ENCODE measurements at places on chromosomes 7 and 10.

- DNase-seq, result no peak
These were observed 248.5 kb upstream of the GRB10 start for GRCh38 chr7:51031216-51031615.

DNA sequence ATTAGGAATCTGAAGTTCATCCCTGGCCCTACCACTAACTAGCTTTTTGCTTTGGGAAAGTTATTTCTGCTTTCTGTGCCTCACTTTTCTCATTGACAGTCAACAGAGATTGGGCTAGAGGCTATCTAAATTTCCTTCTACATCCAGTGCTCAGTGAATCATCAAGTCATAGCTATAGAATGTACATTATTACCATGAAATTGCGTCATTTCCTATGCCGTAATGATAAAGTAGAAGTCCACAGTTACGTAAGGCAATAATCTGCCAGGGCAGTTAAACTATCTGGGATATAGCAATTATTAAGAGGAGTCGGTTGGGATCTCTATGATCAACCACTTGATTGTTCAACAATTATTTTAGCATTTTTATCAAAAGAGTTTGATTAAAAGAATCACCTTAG is 64.4 kb downstream of the ITGB8 start:
- no peak for DNase-seq

DNA sequence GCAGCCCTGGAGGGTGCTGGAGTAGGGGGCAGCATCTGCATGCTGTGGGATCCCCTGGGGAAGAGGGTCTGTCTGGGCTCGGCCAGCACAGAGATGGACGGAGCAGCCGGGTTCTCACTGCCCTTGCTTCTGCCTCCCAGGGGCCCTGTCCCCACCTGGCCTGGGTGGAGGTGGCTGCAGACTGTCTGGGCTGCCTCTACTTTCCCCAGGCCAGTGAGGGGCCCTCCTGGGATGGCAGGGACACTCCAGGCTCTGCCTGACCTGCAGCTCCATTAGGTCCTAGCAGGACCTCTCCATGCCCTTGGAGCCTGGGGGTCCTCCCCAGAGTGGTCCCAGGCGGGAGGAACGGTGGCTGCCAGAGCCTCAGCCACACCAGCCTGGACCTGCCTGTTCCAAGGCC is 63.7 kb downstream of the PWWP2B start:
- no peak for DNase-seq

DNA sequence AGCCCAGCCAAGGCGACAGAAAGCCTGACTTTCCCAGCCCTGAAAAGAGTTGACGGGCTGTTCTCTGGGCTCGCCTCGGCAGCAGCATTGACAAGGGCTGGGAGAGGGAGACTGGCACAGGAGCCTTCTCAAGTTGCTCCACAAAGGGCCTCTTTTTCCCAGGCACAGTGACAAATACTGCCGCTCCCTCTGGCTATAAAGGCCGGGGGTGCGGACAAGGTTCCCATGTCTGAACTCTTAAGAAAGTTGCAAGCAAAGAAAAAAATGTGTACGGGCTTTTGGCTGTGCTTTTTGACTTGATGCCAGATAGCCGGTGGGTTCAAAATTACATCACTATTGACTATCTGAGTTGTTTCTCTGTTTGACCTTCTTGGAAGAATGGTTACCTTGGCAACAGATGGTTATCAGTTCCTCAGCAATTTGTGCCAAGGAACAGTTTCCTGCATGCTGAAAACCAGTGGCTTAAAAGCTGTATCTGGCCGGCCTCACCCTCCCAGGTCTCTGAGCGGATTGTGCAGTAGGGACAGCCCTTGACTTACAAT is 115.9 kb upstream of the EEPD1 start:
- DNase-seq, result peak; percentile 83

DNA sequence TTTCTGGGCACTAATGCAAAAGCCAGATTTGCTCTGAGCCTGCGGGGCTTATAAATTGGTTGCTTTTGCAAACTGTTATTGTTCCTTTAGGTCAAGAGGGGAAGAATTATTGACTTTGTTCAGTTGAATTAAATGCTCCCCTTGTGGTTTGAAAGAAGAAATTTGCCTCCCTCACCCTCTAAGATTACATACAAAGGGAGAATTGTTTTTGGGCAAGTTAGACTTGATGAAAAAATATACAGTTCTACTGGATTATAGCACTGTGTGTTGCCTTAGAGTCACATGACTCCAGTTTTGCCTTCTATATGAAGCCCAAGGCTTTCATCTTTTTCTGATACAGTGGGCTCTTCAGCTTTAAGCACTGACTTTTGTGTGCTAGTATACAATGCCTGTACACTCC is 1265.8 kb upstream of the LRRTM3 start:
- DNase-seq, result no peak

- DNase-seq, result no peak
These were observed 81.5 kb downstream of the RTKN2 start for GRCh38 chr10:62186999-62187675.

- DNase-seq, result no peak
These were observed 1.5 kb upstream of the GATA3 start for GRCh38 chr10:8052956-8053445.

GRCh38 chr7:92834507-92835260 is 1.7 kb downstream of the CDK6 start:
- no peak for DNase-seq

DNA sequence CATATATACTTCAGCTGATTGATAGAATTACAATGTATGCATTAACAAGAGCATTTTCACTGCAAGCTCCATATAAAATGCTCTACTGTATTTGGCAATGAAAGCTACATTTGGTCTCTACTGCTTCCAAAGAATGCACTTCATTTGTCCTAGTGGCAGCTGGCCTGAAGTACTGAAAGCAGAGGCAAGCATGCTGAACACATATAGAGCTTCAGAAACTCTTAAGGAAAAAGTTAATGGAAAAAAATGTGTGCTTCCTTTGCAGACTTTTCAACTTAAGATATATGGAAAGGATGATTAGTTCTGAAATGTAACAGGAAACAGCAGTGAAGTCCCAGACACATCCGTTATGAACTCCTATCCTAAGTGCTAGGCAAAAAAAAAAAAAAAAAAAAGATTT is 537.1 kb upstream of the POM121L12 start:
- DNase-seq, result peak; percentile 67

- no peak for DNase-seq
These were observed 53.0 kb upstream of the EXOC4 start for GRCh38 chr7:133199831-133200230.

DNA sequence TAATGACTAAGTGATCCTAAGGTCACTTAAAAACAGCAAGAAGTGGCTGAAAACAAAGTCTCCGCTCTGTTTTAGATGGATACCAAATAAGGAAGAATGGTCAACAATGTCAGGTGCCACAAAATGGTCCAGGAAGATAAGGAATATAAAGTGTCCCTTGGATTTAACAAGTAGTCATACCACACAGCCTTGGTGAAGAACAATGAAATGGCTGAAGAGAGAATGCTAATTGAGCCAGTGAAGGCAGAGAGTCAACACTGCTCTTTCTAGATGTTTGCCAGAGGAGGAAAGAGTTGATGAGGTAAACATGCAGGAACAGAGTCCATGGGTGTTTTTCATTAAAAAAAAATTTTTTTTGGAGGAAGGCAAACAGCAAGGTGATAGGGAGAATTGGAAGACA is 2.1 kb upstream of the CASD1 start:
- DNase-seq, result no peak

DNA sequence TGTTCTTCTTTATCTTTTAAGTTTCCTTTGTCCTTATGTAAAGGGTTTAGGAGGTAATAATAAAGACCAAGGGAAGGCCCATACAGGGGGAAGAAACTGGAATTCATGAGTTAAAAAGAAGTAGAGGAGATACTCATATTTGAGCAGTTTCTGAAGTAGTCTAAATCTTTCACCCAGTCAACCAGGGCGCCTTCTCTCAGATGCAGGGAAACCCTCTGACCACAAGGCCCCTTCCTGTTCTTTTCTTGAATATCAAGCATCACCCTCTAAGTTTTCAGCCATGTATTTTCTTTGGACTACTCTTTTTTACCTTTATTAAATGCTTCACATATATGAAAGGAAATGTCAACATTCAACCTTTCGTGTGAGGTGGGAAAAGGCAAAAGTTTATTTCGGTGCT is 630.8 kb downstream of the SUGCT start:
- DNase-seq, result no peak

DNA sequence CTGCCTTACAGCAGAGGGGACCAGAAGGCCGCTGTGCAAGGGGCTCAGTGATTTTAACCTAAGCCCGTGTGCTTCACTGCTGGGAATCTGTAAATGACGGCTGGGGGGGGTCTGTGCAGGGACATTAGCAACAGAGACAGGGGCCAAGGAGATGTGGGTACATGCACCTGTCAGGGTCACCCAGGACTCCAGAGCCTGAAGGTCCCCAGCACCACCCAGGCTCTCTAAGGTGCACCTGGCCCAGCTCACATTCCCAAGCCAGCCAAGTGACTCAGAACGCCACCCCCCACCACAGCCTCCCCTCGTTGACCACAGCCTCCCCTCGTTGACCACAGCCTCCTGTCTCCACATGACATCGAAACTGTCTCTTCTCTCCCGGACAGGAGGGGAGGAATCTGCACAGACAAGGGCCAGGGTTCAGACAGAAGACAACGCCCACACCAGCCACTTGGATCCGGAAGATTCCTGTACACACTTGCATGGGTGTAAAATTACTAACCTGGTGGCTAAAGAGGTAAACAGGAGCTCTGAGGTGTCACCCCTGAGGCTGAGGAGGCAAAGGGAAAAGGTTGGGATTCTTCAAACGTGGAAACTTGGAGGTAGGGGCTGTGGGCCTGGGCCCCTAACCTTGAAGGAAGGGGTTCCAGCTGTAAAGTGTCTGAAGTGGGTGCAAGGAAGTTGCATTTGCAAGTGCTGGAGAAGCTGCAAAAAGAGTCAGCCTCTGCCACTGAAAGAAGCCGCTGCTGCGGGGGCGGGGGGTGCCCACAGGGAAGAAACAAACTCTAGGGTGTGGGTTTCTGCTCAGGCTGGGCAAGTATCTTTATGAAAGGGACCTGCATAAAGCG is 27.0 kb downstream of the CALML3 start:
- DNase-seq, result no peak

DNA sequence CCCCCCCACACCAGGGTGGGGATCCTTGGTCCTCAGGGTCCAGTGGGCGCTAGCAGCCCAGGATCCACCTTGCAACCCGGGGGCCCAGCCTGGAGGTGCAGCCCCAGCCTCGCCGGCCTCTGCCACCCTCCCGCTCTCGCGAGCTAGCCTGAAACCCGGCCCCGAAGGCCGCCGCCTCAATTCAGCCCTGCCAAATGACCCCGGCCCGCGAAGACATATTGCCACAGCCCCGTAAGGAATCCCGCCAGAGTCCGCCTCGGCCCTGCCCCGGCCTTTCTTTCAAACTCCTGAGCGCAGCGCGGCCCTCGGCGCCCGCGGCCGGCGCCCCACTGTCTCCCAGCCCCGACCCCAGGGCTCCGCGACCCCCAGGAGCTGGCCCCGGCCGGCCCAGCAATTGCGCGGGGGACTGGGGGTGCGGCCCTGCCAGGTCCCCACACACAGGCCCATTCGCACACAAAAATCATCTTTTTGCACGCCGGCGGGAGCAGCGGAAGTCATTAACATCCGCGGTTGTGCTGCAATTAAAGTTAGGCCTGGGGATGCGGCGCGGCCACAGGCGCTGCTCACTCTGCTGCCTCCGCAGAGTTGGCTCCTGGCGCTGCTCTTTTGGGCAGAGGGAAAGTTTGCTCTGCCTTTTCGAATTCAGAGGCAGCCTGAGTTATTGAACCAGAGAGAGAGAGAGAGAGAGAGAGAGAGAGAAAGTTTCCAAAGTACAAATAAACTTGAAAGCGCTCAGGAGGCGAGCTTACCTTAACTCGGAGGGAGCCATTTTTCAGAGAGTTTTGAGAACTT is 4.0 kb downstream of the HOXA5 start:
- peak; percentile 54 for DNase-seq

GRCh38 chr10:35339942-35340341 is 3.6 kb downstream of the CCNY start:
- no peak for DNase-seq

DNA sequence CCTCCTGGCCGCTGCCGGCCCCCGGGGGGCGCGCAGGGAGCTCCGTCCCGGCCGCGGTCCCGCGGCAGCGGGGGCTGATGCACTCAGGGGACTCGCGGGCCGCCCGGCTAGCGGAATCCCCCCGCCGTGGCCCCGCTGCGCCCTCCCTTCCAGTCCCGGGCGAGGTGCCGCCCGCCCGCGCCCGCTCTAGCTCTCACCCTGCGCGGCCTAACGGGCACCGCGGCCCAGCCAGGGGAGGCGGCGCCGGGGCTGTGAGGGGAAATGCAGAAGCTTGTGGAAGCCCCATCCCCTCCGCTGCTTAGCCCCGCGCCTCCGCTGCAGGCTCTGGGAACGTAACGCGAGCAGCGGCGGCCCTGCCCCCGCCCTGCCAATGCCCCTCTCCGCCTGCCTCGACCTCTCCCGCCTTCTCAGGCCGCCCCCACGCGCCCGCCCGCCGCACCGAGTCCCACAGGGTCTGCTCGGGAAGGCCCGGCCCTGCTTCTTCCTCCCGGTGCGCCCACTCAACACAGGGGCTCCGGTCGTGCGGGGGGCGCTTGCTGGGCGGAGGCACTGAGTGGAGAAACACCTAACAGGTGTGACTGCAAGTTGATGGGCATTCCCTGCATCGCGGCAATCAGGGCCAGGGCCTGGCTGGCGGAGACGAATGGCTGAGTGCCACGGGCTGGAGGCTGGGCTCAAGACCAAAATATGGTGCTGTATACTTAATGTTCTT is 384 bp upstream of the TMEM229A start:
- DNase-seq, result peak; percentile 63

DNA sequence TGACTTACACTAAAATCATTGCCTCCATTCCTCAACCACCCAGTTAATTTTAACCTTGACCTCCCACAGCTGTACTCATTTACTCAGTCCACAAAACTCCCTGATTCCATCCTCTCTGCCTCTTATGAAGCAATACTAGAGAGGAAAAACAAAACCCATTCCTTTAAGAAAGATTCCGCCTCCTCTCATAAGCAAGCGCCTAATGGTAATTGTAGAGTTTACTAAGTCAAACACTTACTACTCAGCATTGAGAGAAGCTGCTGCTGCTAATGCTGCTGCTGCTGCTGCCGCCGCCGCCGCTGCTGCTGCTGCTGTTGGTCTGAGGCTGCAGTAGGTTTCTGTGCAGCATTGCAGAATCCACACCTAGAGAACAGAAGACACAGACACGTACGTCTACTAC is 2.1 kb upstream of the ADD3 start:
- no peak for DNase-seq

- DNase-seq, result no peak
These were observed 8.6 kb upstream of the ADRB1 start for GRCh38 chr10:114034923-114035645.
